ENCODE measurements at places on chromosomes 11 and 22. TPM values are rescaled to one million over a fixed set of nuclear protein-coding genes. Genes with fewer than 3 reads are reported as not detected.

Gene EPS8L2
- 213 TPM for total RNA-seq

GRCh38 chr22:22751043-22751603 lies 106.7 kb downstream of the GGTLC2 start:
- no peak for DNase-seq

- DNase-seq = no peak
Measured at GRCh38 chr11:32430568-32431381, 4.6 kb downstream of the WT1 start.

DNA sequence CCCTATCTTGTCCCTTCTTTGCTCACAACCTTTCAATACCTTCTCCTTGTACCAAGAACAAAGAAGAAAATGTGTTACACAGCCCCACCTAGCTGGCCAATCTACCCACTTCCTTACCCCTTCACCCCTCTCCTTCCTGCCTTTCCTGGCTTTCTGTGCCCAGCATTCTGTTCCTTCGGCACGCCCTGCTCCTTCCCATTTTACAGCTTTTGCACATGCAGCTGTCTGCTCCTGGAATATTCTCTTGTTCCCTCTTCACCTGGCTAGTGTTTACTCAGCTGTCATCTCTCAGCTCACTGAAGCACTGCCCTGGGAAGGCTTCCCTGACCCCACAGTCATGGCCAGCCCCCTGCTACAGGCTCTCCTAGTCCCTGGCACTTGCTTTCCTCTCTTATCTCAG lies 30.7 kb downstream of the SERPINH1 start:
- DNase-seq = no peak

- DNase-seq = no peak
Measured at GRCh38 chr11:120589376-120589775, 77.8 kb downstream of the GRIK4 start.

GRCh38 chr11:12069066-12069676 lies 41.2 kb upstream of the MICAL2 start:
- DNase-seq = no peak
